Activated effector memory CD4-positive, alpha-beta T cell treated with anti-CD3 and anti-CD28 coated beads, Interleukin-2, amount 50 U/mL, for 16 hours (primary cell): ENCODE measurements at places on chromosomes 12 and 14.

DNA sequence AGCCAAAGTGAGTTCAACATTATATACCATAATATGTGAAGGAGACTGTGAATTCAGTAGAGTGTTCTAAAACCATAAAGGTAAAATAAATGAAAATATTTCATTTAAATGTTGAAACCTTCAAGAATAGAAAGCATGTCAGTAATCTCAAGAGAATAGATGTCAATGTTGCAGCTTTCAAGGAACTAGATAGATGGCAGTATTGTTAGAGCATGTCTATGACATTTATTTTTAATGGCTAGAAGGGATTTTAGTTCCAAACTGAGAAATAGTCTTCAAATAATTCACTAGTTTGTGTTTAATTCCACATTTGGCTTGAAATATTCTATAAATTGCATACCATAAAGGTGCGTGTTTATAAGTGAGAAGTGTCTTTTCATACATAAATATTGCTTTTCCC is 326.5 kb downstream of the FLRT2 start:
- DNase-seq, result no peak

DNA sequence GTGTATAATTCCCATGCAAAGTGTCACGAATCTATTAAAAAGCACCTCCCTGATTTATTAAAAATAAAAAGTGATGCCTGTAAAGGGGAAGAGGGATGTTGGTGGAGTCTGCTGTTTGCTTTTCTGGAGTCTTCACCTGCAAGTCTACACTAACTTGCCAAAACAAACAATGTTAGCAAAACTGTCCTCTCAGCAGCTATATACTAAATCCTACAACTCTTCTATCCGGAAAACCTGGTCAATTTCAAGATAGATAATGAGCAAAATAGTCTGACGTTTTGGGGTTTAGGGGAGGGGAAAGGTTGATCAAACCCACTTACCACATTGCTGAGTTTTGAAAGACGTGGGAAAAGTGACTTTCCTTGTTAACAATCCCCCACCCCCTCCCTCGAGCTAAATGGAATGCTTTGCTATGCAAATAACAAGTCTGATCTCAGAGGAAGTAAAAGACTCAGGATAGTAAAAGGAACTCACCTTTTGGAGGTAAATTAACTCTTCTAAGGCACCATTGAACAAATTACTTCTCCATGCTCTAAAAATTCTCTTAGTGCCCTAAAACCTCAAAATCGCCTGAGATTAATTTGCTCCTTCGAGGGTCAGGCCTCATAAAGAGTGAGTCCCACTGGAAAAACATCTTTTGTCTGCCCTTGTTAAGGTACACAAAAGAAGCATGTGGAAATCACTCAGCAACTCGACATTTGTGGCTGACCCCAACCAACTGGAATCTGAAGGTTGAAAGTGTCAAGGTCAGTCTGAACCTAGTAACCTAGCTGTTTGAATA is 13.5 kb downstream of the BMP4 start:
- DNase-seq, result no peak

DNA sequence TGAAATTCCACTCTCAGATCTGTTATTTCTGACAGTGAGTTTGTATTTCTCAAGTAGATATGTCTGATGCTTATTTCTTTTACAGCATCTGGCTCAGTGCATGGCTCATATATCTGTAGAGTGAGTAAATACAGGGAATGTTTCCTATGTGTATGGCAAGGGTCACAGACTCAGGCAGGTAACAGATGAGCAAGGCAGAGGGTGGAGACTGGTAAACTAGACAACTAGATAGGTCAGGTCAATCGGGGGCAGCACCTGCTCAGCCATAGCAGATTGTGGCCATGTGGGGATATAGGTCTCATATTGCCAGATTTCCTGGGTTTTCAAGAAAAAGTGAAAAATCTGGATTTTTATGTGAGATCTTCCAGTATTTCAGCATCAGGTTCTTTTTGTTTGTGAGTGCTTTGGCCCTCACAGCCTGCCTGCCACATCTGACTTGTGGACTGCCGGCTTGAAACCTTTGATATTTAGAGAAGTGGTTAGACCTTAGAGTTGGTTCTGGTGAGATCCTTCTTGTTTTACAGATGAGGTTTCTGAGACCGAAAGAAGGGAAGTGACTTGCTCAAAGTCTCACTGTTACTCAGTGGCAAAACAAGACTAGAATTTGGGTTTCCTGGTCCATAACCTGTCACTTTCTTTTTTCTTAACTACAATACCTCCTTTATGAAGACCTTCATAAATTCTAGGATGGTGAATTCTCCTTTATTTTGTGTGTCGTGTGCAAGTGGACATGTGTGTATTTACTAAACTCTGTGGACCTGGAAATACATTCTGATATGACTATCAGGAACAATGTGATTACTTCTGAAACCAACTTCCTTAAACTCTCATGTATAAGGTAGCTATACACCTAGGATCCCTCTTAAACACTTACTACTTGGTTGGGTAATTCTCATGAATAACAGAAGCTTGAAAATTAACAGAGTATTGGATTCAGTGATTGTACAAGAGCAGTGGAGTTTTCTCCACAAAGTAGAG is 34.4 kb downstream of the PROX2 start:
- DNase-seq, result no peak

GRCh38 chr12:89690925-89691324 is 17.7 kb downstream of the ATP2B1 start:
- no peak for DNase-seq

- no peak for DNase-seq
Observed at GRCh38 chr12:51437431-51437830, 12.8 kb downstream of the SLC4A8 start.

- DNase-seq, result no peak
Observed at GRCh38 chr14:100573002-100573756, 14.0 kb downstream of the BEGAIN start.

GRCh38 chr14:59067127-59067894 is 121.2 kb upstream of the DAAM1 start:
- DNase-seq, result no peak

DNA sequence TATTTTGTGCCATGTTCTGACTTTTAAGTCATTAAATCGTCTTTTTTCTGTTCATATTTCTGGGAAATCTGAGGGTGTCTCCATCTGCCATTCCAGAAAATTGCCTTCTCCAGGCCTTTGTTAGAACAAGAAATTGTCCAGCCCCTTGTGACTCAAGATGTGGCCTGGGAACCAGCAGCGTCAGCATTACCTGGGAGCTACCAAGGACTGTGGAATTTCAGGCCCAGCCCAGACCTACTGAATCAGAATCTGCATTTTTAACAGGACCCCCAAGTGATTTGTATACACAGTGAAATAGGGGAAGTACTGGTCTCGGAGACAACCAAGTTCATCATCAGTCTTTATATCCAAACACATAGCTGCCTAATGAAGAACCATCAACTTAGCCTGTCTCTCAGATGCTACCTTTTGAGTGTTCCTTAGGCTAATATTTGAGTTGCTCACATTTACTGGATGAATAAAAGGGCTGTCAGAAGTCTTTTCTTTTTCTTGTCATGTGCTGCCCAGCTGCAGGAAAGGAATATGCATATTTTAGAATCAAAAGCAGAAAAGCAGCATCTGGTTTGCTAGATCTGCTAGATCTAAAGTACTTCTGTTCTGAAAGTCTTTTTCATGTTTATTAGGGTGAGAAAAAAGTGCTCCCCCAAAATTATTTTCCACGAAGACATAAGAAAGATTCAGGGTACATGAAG is 21.2 kb downstream of the GPHB5 start:
- no peak for DNase-seq

GRCh38 chr12:39343665-39344064 is 99.3 kb downstream of the KIF21A start:
- no peak for DNase-seq

GRCh38 chr12:27821259-27821973 is 41.4 kb upstream of the MANSC4 start:
- peak; percentile 68 for DNase-seq

DNA sequence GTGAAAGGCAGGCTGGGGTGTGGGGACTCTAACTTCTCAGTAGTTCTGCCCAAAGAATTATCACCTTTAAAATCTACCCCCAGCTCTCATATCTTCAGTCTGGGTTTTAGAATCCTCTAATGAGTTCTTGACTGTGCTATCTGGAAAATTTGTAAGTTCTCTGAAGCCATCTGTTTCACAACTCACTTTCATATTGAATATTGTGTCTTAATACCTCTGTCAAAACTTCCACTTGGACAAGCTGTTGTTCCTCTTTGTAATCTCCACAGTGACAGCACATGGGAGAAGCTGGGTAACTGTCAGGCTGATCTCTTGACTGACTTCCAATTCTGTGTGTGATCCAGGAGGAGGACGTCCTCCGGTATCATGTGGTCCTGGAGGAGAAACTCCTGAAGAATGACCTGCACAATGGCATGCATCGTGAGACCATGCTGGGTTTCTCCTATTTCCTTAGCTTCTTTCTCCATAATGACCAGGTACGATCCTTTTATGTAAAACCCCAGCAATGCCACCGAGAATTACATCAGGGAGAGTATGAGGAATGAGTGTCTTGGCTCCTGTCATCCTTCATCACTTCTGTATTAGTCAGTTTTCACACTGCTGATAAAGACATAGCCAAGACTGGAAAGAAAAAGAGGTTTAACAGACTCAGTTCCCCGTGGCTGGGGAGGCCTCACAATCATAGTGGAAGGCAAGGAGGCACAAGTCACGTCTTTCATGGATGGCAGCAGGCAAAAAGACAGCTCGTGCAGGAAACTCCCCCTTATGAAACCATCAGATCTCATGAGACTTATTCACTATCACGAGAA is 111.9 kb downstream of the STAB2 start:
- DNase-seq, result no peak

DNA sequence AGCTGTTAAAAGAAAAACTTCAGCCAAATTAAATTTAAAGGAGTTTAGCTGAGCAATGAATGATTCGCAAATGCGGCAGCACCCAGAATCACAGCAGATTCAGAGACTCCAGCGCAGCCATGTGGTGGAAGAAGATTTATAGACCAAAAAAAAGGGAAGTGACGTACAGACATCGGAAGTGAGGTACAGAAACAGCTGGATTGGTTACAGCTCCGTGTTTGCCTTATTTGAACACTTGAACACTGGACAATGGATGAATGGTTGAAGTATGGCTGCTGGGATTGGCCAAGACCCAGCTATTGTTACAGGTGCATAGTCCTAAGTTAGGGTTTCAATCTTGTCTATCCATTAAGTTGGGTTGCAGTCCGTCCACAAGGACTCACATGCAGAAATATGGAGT is 42.6 kb downstream of the GALNT8 start:
- DNase-seq, result no peak

DNA sequence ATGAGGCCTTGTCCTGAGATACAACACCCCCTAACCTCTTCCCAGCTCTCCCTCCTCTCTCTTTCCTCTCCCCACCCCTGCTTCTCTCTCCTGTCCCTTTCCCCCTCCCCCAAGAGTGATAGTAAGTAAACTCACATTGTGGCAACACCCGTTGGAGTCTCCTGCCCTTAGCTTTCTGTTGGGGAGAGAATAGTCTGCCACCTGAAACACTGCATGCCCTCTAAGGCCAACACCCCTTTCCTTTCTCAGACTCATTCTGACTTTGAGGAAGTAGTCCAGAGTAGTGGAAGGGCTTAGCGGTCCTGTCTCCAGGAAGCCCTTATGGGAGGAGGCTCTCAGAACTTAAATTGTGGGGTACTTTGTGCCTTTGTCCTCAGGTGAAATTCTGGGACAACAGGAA is 95.2 kb downstream of the PRKCH start:
- no peak for DNase-seq

DNA sequence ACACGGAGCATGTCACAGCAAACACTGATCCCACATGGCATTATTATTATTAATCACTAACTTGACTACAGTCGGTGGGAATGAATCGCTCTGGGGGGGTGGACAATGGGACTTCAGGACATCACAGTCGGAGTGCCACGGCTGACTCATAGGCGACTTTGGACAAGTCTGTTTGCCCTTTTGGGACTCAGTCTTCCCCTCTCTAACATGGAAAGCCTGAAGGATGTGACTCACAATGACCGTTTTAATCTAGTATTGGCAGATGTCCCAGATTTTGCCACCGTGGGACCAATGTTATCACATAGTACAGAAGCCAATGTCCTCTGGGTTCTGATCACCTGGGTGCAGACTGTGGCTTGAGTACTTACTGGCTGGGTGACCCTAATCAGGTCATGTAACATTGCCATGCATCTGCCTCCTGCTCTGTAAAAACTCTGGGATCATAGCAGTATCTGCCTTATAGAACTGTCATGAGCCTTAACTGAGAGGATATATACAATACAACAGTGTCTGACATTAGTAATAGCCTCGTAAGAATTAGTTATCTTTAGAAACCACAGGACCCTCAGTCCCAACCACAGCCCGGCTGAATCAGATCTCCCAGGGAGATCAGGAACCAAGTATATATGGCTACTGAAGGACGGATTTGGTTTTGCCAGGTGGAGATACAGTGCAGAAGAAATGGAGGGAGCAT is 362.6 kb downstream of the BCL11B start:
- DNase-seq, result no peak

- DNase-seq, result no peak
Observed at GRCh38 chr12:57965766-57966165, 24.4 kb downstream of the ATP23 start.

DNA sequence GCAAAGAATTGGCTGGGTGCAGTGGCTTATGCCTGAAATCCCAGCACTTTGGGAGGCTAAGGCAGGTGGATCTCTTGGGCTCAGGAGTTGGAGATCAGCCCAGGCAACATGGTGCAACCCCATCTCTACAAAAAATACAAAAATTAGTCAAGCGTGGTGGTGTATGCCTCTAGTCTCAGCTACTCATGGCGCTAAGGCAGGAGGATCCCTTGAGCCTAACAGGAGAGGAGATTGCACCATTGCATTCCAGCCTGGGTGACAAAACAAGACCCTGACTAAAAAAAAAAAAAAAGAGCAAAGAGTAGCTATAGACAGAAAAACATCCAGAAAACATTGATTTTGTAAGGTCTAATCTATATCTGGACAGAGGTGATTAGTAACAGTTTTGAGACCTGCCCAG is 25.0 kb downstream of the KIF21A start:
- no peak for DNase-seq

DNA sequence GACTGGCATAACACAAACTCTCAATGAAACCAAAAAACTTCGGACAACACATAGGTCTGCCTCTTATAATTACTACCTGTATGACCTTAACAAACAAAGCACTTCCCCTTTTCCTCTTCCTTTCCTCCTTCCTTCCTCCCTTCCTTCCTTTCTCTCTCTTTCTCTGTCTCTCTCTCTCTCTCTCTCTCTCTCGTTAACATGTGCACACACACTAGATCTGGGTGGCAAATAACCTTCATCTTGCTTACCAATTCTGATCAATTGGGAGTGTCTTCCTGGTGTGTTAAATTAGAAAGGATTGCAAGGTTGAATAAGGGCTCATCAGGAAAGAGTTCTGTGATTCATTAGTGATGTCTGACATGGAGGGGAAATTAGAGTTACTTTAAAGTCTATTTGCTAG is 307.8 kb upstream of the PRKD1 start:
- no peak for DNase-seq

DNA sequence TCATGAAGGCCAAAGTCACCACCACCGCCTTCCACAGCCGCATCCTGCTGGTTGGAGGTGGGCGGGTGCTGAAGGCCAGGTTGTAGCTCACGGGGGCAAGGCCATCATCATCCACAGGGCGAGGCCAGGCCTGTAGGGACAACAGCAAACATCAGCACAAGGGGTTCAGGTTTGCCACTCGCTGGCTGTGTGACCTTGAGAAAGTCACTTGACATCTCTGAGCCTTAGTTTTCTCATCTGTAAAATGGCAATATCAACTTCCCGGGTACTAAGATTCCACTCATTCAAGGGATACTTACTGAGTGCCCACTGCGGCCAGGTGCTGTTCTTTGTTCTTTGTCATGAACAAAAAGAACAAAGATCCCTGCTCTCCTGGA is 6.1 kb downstream of the ABCB9 start:
- no peak for DNase-seq
